C1 segment of cervical spinal cord (tissue), 14 donors: ENCODE measurements at places on chromosomes 6 and 20.

- DNase-seq = no peak
Measured at GRCh38 chr6:138769102-138769676, 4.4 kb upstream of the CCDC28A start.

GRCh38 chr6:26351544-26351953, 13.4 kb upstream of the BTN3A2 start:
- DNase-seq = no peak

- no peak for DNase-seq
Measured at GRCh38 chr6:357791-358341, 33.7 kb upstream of the IRF4 start.

DNA sequence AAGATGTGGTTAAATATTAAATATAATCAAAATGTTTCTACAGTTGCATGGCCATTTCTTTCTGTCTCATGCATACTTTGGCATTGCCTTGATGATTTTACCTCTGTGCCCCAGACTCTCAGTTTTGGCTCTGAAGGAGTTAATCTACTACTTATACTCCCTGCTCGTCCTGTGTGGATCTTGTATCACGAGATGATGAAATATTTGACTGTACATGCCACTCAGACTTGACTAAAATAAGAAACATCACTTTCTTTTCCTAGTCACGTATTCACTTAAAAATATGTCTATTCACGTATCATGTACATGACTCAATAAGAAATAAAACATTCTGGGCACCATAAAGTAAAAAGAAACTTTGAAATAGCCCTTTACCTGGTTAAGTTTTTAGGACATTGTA, 397.7 kb downstream of the RFPL4B start:
- DNase-seq = no peak

- DNase-seq = no peak
Measured at GRCh38 chr6:1984346-1984994, 260.9 kb downstream of the GMDS start.

DNA sequence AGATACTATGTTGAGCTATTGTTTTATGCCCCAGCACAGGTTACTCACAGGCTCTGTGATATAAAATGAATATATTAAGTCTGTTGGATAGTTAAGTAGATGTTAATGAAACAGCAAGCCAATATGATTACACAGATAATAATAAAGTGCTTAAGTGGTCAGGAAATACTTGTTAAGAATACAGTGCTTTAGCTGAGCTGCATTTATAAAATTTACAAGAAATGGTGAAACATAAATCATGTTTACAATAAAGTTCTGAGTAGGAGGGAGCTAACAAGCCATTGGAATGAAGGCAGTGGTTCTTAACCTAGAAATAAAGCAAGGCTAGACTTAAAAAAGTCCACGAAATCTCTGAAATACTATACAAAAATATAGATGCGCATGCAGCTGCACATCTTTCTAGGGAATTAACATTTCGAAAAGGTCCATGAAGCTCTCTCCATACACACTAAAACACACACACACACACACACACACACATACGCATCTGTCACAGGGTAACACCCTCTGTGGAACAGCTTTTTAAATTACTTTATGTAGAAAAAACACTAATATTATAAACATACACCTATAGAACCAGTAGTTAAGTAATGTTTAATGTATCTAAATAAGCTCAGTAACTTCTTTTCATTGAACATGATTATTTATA, 87.3 kb downstream of the COL9A1 start:
- no peak for DNase-seq

GRCh38 chr6:112796712-112797111, 449.6 kb downstream of the RFPL4B start:
- no peak for DNase-seq

DNA sequence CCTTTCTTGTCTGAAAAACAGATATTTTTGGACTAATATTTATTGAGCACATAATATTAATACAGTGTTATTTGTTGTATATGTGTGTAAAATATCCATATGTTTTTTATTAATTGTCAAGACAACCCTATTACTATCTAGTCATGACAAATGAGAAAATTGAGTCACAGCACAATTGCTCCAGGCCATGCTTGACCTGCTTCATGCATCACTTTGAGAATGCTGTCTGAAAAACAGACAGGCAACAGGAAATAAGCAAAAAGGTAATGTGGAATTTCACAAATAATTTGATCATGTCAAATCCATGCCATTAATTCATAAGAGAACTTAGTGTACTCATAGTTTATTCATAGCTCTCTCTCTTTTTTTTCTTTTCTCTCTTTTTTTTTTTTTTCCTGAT, 246.5 kb downstream of the RIMS1 start:
- DNase-seq = no peak

GRCh38 chr6:106037060-106037459, 49.1 kb upstream of the PRDM1 start:
- DNase-seq = no peak

DNA sequence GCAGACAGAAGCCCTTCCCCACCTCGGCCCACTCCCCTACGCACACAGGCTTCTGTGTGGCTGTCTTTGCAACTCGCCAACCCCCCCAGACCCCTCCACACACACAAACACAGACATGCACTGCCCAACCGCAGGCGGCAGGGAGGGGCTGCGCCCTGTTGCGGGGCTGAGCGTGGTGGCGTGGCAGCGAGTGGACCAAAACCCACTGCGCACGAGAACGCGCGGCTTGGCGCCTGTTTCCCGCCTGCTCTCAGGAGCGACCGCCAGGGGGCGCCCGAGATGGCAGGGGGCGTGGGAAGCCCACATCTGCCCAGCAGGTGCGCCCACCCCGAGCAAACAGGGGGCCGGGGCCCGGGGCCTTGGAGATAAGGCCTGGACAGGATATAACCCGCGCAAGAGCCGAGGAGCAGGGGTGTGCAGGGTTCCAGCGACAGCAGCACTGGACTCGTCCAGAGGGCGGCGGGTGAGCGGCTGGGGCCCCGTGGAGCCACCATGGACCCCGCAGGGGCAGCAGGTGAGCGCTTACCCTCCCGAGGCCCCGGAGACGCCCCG, at the start of gene RBPJL:
TSS of gene RBPJL (plus strand) at position 410 of the 552 bp plus-strand sequence. CDS start at position 493, 83 bp downstream.
- DNase-seq = no peak

DNA sequence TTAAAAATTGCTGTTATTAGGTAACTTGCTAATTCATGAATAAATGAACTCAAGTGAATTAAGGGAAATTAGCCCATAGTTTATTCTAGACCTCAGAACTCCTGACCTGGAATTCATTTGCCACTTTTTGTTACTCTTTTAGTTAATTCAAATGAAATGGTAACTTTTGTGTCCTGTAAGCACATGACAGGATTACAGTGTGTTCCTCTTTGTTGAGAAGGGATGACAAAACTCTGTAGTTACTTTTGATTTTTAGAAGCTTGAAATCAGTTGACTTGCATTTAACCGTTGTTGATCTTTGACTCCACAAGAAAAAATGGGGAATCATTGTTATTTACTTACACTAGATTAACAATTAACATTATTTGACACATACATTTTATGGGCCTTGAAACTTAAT, 6.2 kb downstream of the SLC9A8 start:
- no peak for DNase-seq

- DNase-seq = no peak
Measured at GRCh38 chr6:151209071-151209831, 30.5 kb upstream of the AKAP12 start.

GRCh38 chr6:1436334-1437306, 47.2 kb downstream of the FOXF2 start:
- no peak for DNase-seq

- no peak for DNase-seq
Measured at GRCh38 chr6:119200512-119201175, 122.2 kb upstream of the FAM184A start.

DNA sequence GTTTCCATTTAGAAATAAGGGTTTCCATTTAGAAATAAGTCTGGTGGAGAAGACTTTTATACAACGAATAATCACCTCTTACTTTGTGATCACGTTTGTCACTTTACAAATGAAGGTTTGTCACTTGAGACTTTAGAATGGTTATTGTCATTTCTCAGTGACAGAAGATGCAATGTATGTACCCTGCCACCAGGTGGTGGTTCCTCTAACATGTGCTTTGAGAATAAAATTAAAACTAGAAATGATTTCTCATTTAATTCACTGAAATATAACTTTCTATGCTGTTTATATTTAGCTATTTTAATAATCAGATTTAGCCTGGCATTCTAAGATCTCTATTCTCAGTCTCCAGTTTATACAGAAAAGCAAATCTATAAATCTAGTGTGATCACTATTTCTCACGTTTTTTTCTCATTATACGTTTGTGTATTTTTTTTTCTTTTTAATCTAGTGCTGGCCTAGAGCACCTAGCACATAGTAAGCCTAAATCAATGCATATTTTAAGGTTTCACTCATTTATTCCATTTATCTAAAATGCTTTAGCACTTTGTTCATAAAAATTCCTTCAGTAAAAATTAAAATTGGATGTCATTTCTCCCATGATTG, 57.4 kb upstream of the TFAP2D start:
- DNase-seq = no peak

- no peak for DNase-seq
Measured at GRCh38 chr6:18016133-18016532, 28.7 kb upstream of the KIF13A start.

GRCh38 chr6:161163466-161164181, 110.2 kb downstream of the AGPAT4 start:
- no peak for DNase-seq

- no peak for DNase-seq
Measured at GRCh38 chr6:14639983-14640599, 522.5 kb downstream of the CD83 start.

GRCh38 chr6:142737368-142738034, 207.5 kb downstream of the HIVEP2 start:
- no peak for DNase-seq

GRCh38 chr20:10653599-10654249, 20.1 kb downstream of the JAG1 start:
- DNase-seq = no peak

GRCh38 chr6:13668291-13668928, 43.2 kb downstream of the RANBP9 start:
- DNase-seq = no peak

- DNase-seq = no peak
Measured at GRCh38 chr6:130118236-130118635, 99.9 kb downstream of the L3MBTL3 start.

- no peak for DNase-seq
Measured at GRCh38 chr6:35058865-35059522, 82.1 kb downstream of the TCP11 start.

- no peak for DNase-seq
Measured at GRCh38 chr20:391041-391711, 10.6 kb downstream of the TRIB3 start.

GRCh38 chr6:127854009-127854408, 46.8 kb downstream of the THEMIS start:
- DNase-seq = no peak

DNA sequence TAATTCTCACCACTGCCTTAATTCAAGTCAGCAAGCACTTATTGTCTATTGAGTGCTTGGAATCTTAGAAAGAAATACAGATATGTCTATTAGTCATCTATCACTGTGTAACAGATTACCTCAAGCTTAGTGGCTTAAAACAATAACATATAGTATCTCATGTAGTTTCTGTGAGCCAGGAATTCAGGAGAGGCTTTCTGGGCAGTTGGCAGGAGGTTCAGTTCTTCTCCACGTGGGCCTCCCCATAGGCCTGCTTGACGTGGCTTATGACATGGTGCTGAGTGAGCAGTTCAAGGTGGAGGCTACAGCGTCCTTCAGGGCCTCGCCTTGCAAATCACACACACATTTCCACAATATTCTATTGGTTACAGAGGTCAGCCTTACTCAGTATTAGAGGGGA, 69.7 kb downstream of the DTD1 start:
- no peak for DNase-seq

GRCh38 chr6:127514179-127514772, 4.9 kb downstream of the MTCL3 start:
- no peak for DNase-seq

GRCh38 chr6:161547617-161548016, 273.8 kb upstream of the AGPAT4 start:
- DNase-seq = no peak

- DNase-seq = no peak
Measured at GRCh38 chr20:8389381-8390036, 257.4 kb downstream of the PLCB1 start.

- DNase-seq = no peak
Measured at GRCh38 chr6:95670011-95670463, 92.7 kb downstream of the MANEA start.

DNA sequence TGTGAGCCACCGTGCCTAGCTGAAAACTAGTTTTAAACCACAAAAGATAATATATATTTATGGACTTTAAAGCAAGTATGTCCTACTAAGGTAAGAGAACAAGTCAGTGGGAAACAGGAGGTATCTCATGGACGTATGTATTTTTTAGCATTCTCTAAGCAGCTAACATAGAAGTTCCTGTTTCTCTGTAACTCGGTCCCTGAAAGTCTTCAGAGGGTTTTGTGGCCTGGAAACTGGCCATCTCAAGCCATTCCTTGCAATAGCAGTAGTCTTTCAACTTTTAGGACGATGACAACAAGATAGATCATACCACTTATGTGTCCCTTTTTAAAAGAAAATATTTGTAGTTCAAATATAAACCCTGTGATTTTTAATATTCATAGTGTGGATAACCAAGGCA, 95.6 kb upstream of the RALGAPA2 start:
- no peak for DNase-seq
